Activated CD8-positive, alpha-beta memory T cell treated with anti-CD3 and anti-CD28 coated beads, Interleukin-2, amount 10 ng/mL, durations not matched to agents 7 days and 5 days (primary cell): ENCODE measurements at places on chromosomes 2 and 18. TPM values are rescaled to one million over a fixed set of nuclear protein-coding genes. Genes with fewer than 3 reads are reported as not detected.

Gene WDR75
- total RNA-seq: 41.1 TPM

- DNase-seq: no peak
These were observed 184.7 kb upstream of the DLGAP1 start for GRCh38 chr18:4639628-4640310.

DNA sequence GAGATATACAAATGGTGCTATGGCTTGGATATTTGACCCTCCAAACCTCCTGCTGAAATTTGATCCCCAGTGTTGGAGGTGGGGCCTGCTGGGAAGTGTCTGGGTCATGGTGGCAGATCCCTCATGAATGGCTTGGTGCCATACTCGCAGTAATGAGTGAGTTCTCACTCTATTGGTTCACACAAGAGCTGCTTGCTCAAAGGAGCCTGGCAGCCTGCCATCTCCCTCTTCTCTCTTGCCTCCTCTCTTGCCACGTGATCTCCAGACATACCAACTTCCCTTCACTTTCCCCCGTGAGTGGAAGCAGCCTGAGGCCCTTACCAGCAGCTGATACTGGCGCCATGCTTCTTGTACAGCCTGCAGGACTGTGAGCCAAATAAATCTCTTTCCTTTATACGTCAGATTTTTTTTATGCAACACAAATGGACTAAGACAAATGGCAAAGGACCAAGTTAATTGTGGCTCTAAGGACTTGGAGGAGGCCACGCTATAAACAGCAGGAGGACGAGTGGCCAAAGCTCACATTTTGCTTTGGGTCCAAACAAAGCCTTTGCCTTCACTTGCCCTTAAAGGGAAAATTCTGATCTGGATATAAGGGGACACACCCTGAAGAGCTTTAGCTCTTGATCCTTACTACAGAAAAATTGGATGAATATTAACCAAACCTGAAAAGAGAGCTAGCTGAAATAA lies 214.7 kb downstream of the SS18 start:
- no peak for DNase-seq

- no peak for DNase-seq
These were observed 266.3 kb downstream of the TWIST2 start for GRCh38 chr2:239114119-239114581.

GRCh38 chr2:139296672-139297209 lies 516.6 kb upstream of the NXPH2 start:
- DNase-seq: no peak

- DNase-seq: no peak
These were observed 27.2 kb upstream of the FBLN7 start for GRCh38 chr2:112110966-112111365.

- no peak for DNase-seq
These were observed 28.0 kb downstream of the KCNK3 start for GRCh38 chr2:26720322-26721114.

DNA sequence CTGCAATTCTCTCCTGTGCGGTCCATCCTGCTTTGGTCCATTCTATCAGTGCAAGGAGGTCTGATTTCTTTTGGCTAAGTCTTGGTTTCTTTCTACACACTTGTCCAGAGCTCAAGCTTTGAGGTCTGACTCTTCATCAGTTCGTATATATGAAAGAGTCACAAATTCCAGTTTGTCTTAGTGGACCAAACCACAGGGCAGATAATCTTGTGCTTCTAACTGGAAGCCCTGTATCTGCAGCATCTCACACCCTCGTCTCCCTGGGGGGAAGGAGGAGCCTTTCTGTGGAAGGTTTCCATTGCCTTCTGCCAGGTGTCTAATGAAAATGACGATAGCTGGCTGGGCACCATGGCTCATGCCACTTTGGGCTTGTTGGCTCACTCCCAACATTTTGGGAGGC lies 148.5 kb downstream of the SPP2 start:
- DNase-seq: no peak

Gene GALNT13
- not detected for total RNA-seq

DNA sequence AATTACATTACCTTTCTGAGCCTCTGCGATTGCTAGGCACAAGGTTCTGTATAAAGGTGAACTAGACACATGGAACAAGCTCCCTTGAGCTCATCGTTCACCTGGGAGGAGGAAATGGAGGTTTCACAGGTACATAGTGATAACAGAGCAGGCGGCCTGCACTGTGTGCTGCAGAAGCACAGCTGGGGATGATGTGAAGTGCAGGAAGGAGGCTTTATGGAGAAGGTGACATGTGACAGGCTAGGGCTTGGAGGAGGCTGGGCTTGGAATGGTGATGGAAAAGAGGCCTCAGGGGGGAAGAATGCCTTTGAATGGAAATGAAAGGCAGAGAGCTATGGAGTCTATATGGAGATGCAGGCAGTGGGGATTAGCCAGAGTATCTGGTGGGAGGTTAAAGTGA lies 22.9 kb downstream of the MARCHF4 start:
- no peak for DNase-seq

Gene IL36G
- total RNA-seq: not detected

DNA sequence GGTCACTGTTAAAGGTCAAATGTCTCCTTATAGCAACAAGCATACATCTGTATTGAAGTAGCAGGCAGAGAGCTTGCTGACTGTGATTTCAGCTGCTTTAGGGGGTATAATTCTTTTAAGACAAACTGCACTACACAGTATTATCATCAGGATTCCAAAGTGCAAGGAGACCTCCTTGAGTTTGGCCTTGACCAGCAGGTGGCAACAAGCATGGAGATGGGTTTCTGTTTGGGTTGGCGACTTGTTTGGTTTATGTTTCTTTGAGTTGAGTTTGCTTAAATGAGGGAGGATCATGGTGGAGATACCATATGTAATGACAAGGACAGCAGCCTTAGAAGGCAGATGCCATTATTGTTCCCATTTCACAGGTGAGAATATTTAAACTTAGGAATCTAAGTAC lies 681.0 kb upstream of the ID2 start:
- no peak for DNase-seq

DNA sequence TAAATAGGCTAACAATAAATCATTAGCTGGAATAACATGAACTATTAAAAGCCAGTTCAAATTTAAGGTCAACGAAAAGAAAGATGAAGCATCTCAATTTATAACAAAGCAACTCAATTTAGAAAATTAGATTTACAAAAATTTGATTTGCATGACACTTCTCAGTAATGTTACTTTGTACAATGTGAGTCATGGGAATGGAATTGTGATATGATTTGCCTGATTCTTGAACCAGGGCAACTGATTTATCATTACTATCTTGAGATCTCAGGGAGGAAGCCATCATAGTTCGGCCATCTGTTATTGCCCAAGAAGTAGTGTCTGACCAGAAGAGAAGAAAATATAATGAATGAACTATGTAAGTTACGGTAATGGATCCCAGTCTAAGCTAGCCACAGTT lies 193.1 kb downstream of the RIT2 start:
- DNase-seq: no peak

Gene SLC14A1
- 6.8 TPM for total RNA-seq

DNA sequence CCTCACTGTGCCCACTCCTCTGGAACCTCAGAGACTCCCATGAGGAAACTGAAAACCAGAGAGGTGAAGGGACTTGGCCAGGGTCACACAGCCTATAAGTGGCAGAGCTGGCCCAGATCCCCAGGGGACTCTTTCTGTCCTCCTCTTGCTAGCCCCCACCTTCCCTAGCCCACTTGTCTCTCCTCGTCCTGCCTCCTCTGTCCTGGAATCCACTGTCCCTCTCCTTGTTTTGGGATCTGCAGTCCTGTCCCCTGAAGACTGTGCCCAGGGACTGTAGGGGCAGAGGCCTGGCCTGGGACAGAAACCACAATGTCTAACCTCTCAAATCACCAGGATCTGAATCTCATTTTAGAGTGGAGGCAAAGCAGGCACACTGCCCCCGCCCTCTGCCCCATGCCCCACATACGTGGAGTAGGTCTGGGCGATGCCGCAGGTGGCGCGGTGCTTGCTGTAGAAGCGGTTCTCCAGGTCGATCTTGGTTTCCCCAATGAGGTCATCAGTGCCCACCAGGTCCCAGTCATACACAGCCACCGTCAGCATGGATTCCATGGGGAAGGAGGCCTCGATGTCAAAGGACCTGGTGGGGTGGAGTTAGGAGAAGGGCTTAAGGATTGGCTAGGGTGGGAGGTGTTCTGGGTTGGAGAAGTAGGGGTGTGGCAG lies 12.5 kb downstream of the OTOF start:
- DNase-seq: no peak

Gene HOXD11
- not detected for total RNA-seq

Gene RFX8
- total RNA-seq: 2.3 TPM

DNA sequence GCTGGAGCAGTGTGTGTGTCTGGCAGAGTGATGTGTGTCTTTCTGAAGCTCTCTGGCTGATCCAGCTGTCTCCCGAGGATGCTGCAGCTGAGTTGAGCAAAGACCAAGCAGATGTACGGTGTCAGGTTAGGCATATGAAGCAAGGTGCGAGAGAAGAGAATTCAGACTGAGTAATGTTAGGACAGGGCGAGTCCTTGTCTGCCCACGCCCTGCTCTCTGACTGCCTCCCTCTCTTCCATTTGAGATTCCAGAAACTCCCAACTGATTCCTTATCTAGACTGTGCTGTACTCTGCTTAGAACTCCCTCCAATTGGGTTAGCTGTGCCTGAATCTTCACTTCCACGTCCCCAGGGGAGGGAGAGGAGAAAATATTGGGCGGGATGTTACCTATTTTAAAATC lies 25.7 kb upstream of the LPIN1 start:
- DNase-seq: no peak
